ENCODE measurements at places on chromosomes 6 and 20. TPM values are rescaled to one million over a fixed set of nuclear protein-coding genes. Genes with fewer than 3 reads are reported as not detected.

Gene OPRL1
- 2.2 TPM for total RNA-seq

Gene CLDN20
- total RNA-seq, result not detected

Gene ATAT1
- 19.3 TPM for total RNA-seq

Gene BAG2
- 8.0 TPM for total RNA-seq

DNA sequence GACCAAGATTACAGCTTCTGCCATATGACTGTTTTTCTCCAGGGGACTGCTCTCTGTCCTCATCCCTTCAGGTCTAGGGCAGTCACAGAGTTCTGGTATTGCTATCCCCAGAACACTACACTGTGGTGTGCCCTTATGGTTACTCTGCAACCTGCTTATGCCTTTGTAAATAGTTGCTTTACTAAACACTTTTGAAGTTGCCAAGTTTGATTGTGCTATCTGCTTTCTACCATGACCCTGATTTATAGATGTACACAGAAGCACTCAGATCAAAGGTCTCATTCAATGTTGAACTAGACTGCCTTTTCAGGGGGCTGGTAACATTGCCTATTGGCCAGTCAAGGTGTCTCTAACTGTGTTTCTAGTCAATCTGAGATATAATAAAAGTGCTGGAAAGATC is 794.7 kb downstream of the DHX35 start:
- H3K4me3 ChIP-seq, result no peak overlapping the region

Gene GCNT2
- 62.7 TPM for total RNA-seq
